ENCODE measurements at places on chromosomes 5 and 9. TPM values are rescaled to one million over a fixed set of nuclear protein-coding genes. Genes with fewer than 3 reads are reported as not detected.
A peak's percentile ranks its signal among the peaks of the same experiment; 100 is the strongest.

The IFNK gene
- total RNA-seq, result not detected

The ZNF782 gene
- 4.0 TPM for total RNA-seq

The PDE6A gene
- not detected for total RNA-seq

The PLAC8L1 gene
- total RNA-seq, result 1.5 TPM

The ACTBL2 gene
- total RNA-seq, result not detected

The FABP6 gene
- not detected for total RNA-seq

The EMB gene
- total RNA-seq, result 49.1 TPM

The GABBR2 gene
- total RNA-seq, result not detected

The COMMD10 gene
- total RNA-seq, result 33.2 TPM

The C5orf34 gene
- 1.2 TPM for total RNA-seq

The ARAP3 gene
- 24.2 TPM for total RNA-seq

The UNC5A gene
- 0.29 TPM for total RNA-seq

The GMCL2 gene
- not detected for total RNA-seq

The PCDHGA7 gene
- total RNA-seq, result 1.9 TPM

The UNC13B gene
- 29.0 TPM for total RNA-seq

The RXRA gene
- total RNA-seq, result 129 TPM

The SPATA31C1 gene
- not detected for total RNA-seq

The LRRC26 gene
- not detected for total RNA-seq

GRCh38 chr5:23385036-23385435 lies 122.4 kb upstream of the PRDM9 start:
- DNase-seq, result no peak

GRCh38 chr5:180436936-180437335 lies 57.2 kb upstream of the CNOT6 start:
- DNase-seq, result peak; percentile 85

- DNase-seq, result no peak
These were observed 146.9 kb upstream of the RAPGEF1 start for GRCh38 chr9:131886826-131887225.

DNA sequence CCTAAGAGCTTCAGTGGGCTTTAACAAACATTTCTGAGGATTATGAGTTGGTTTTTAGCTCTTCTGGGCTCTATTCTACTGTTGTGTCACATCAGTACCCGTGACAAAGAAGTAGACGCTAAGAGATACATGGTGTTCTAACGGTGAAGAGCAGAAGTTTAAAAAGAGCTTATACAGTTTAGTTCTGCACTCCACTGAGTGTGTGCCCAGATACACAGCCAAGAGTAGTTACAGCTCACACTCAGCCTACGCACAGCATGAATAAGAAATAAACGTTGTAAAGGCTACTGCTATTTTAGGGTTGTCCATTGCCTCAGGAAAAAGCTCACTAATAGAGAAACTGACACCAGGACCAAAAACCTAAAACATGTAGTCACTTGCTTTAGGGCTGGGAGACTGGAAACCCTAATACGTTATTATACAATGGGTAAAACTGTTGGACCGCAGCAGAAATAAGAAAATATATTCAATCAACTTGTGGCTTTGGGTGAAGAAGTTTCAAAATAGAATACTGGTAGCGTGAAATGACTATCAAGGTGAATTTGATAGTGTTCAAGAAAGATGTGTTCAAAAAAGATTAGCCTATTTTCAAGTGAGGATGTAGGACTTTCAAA lies 34.7 kb downstream of the PSIP1 start:
- DNase-seq, result no peak

- no peak for DNase-seq
These were observed 615 bp downstream of the ATG10 start for GRCh38 chr5:81972492-81972783.

GRCh38 chr9:132241840-132242620 lies 80.2 kb downstream of the NTNG2 start:
- no peak for DNase-seq

DNA sequence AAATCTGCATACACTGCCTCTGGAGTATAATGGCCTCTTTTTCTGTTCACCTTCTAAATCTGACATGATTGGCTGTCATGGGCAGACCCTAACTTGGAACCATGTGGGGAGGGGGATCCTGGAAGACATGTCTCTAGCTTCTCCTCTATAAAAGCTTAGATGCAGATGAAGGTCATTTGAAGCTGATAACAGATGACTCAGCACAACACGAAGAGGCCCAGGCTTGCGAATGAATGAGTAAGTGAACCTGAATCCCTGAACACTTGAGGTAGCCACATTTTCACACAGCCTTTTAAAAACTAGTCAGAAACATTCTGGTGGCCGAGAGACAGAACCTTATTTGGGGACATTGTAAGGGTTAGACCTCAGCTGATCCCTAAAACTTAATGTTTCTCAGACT lies 282.6 kb downstream of the ELAVL2 start:
- no peak for DNase-seq

GRCh38 chr9:136670576-136671253 lies 8.0 kb downstream of the EGFL7 start:
- DNase-seq, result no peak

DNA sequence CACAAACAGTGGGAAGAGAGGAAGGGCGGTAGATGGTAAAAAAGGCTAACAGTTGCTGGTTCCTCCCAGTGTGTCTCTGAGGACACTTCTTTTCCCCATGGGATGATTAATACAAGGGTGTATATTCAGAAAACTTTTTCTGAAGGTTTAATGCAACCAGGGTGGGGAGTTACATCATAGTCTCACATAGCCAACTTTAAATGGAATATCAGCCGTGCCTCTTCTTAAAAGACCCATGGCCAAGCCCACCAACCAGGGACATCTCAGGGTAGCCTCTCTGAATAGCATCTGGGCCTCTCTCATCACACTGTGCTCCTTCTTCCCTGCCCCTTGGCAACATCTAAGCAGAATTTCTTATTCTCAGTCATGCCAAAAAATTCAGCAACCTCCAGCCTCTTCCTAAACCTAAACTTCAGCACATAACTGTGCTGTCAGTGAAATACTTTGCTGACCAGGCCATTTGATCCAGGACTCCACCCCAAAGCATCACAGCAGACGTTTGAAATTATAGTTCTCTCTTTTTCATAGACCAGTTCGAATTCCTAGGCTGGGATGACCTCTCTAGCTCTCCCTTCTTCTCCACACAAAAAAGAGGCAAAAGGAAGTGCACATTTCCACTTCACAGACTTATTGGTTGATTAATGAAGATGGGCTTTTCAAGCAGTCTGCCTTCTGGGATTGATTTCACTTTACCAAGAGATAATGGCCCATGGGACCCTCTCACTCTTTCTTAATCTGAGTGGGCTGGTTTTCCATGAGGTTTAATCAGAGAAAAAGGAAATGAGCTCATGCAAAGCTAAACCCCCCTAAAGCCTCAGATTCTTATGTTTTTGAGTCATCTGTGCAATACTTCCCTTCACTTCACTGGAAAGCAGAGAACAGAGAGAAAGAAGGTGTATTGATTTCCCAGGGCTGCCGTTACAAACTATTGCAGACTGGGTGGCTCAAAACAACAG lies 85.1 kb upstream of the RAI14 start:
- no peak for DNase-seq

- DNase-seq, result no peak
These were observed 121.9 kb upstream of the NEK6 start for GRCh38 chr9:124135813-124136365.

- no peak for DNase-seq
These were observed 256.2 kb upstream of the POU5F2 start for GRCh38 chr5:93997562-93997961.

- DNase-seq, result no peak
These were observed 138.8 kb upstream of the LIFR start for GRCh38 chr5:38695021-38695958.

GRCh38 chr9:99112750-99113413 lies 8.0 kb downstream of the TGFBR1 start:
- no peak for DNase-seq

- peak; percentile 81 for DNase-seq
These were observed 97.4 kb downstream of the DAP start for GRCh38 chr5:10663489-10664179.

DNA sequence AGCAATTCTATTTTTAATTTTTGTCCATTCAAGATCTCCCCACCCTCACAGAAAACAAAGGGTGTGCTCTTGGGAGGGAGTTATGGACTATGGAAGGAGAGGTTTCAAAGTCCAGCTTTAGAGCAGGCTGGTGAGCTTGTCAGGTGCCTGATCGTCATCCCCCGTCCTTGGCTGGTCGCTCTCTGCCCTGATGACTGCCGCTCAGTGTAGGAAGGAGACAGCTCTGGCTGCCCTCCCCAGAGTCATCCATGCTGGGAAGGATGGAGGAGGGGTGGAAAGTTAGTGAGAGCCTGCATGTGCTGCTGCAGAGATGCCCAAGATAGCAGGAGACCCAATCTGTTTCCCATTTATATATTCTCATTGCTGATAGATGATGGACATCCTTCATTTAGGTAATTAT lies 96.6 kb downstream of the NLN start:
- DNase-seq, result no peak

- no peak for DNase-seq
These were observed 983.0 kb upstream of the PTPRD start for GRCh38 chr9:11595756-11596155.

GRCh38 chr5:163548649-163549048 lies 43.2 kb downstream of the MAT2B start:
- no peak for DNase-seq

GRCh38 chr5:91244380-91245073 lies 138.6 kb downstream of the ARRDC3 start:
- DNase-seq, result no peak

DNA sequence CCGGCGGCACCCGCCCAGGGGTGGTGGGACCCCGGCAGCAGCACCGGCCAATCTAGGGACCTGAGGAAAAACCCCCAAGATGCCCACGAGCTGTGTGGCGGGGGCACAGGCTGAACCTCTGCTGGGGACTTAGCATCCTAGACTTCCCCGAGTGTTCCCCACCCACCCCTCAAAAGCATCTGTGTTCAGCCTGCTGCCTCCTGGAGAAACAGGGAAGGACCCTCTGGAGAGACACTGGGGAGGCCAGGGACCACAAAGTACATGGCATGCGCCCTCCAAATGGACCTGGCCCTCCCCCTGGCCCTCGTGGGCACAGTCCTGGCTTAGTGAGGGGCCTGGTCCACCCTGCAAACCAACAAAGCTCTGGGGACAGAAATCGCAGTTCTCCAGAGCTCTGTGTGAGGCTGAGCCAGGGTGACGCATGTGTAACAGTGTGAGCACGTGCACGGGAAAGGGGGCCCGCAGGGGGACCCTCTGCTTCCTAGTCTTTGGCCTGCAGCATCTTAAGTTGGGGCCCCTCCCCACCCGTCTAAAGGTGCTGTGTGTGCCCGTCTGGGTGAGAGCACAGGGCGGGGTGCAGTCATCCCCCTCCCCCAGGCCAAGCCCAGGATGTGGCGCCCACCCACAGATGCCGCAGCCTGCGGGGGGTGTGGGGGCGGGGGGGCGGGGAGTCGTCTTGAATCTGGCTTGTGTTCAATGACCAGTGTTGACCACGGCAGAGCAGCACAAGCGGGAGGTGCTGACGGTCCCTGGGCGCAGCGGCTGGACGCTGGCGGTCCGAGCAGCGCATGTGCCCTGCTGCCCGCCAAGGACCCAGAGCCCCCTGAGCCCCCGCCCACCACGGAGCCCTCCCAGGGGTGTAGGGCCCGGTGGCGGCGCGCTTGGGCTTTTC lies 672 bp upstream of the KCNT1 start:
- no peak for DNase-seq

DNA sequence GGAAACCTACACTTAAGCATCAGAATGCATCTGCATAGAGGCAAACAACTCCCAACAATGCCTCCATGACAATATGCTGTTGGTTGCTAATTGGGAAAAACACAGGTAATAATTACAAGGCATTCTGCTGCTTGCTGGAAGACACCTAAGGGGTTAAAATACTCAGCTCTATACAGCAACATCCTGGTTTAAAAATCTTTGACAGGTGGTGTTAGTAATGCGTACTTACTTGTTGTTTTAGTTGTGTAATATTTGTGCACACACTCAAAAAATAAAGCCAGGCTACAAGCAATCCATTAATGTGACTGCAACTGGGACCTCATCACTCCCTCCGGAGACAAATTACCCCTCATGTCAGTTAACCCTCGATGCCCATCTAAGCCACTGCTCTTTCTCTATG lies 126.3 kb upstream of the ELL2 start:
- DNase-seq, result no peak

DNA sequence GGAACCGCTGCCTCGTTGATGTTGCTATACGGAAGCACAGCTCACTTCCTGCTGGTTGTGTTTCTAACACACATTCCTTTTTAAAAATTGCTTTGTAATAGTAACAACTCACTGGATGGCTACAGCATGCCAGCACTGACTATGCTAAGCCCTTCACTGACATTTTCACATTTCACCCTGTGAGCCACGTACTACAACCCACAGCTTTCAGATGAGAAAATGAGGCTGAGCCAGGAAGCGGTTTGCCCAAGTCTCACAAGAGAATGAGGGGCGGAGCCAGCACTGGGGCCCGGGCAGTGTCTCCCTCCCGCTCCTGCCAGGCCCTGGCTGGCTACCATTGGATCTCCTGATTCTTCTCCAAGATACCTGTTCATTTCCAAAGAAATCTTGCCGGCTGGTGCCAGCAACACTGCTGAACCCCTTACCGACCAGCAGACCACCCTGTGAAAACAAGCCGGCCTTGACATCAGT lies 38.3 kb downstream of the FAM78A start:
- DNase-seq, result no peak
